ENCODE measurements at places on chromosomes 4 and X.
A peak's percentile ranks its signal among the peaks of the same experiment; 100 is the strongest.

DNA sequence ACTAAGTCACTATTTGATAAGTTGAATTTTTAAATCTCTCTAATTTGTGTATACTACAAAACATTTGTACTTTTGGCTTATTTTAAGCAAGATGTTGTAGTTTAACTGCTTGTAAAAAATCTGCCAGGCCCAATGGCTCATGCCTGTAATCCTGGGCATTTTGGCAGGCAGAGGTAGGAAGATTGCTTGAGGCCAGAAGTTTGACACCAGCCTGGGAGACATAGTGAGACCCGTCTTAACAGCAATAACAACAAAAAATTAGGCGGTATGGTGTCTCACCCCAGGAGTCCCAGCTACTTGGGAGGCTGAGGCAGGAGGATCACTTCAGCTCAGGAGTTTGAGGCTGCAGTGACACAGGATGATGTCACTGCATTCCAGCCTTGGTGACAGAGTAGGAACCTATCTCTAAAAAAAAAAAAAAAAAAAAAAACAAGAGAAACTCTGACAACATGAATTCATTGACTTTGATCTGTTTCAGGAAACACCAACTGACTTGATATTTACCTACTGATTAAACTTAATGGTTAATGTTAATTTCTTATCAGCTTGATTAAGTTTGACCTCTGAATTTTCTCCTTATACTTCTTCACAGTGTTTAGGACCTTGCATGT, 8.9 kb downstream of the FHIP1A start:
- DNase-seq = no peak

- DNase-seq = no peak
Measured at GRCh38 chr4:140099983-140100382, 54.0 kb downstream of the MAML3 start.

GRCh38 chr4:71186257-71186565, 152.6 kb upstream of the SLC4A4 start:
- DNase-seq = no peak

DNA sequence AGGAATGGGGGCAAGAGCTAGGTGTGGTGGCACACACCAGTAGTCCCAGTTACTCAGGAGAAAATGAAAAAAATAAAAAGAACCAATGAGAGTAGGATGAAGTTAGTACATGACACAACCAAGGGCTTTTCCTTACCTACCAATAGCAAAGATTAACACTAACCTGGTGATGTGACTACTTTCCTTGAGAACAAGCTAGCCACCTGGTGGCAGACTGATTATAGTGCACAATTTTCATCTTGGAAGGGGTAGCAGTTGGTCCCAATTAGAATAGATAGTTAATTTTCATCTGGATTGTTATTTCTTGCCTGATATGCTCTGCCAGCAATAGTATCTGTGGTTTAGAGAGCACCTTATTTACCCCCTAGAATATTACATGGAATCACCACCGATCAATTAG, 1216.8 kb upstream of the PABPC4L start:
- DNase-seq = no peak

DNA sequence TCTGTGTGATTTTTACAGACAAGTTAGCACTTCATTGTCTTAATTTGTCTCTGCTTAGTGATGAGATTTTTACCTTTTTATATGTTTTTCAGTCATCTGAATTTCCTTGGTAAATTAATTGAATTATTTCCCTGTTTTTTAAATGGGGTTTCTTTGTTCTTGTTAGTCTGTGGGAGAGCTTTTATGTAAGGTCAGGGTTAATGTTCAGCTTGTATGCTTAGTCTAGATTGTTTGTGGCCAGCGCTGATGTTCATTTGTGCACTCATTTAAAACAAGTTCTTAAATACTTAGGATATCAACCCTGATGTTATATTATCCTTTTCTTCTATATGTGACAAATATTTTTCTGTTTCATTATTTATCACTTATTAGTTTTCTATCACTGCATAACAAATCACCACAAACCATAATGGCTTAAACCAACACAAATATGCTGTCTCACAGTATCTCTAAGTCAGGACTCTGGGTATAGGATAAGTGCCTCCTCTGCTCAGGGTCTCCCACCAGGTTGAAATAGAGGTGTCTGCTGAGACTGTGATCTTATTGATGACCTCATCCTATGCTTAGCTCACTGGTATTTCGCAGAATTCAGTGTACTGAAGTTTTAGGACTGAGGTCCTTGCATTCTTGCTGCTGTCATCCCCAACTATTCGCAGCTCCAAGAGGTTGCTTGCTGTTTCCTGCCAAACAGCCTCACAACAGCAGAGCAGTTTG, 53.2 kb downstream of the ATP10D start:
- no peak for DNase-seq

DNA sequence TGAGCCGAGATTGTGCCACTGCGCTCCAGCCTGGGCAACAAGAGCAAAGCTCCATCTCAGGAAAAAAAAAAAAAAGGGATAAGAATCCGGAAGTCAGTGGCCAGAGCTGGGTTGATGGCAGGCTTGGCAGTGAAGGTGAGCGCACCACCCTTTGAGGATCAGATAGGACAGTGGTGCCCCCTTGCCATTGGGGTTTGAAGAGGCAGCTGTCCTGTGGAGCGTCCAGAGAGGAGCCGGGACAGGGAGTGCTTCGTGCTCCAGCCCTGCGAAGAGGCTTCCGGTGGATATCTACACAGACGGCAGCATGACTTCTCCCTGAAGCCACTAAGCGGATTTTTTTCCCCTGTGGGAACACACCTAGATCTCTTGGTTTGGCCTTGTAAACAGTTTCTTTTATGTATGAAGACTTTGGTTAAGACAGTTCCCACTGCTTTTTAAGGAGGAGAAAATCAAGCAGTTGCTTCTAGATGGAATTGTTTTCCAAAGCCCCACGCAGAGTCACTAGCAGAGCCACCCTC, 6.5 kb downstream of the TBC1D14 start:
- no peak for DNase-seq

DNA sequence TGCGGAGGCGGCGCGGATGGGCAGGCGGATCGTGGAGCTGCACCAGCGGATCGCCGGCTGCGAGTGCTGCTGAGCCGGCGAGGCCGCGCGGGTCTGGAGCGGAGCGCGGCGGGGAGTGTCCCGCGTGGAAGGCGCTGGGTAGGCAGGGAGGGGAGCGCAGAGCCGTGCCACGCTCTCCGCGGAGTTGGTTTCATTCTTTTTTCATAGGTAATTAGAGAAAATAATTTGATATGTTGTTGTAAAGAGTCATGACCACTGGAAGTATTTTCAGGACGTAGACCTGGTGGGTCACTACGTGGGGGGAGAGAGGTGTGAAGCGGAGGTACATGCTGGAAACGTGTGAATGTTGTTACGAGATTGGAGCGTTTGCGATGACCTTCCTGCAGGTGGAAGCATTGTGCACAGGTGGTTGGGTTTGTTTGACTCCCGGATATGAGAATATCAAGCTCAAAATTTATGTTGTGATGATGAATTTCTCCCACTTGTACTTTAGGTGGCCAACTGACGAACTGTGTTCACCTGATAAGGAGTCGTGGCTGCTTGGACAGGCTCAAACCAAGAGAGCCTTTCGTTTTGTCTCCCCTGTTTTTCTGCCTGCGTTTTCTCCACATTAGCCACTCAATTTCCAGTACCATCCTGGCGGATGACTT, 19.1 kb upstream of the S100P start:
- DNase-seq = peak; percentile 36

- no peak for DNase-seq
Measured at GRCh38 chr4:138673053-138673452, 342.5 kb upstream of the NOCT start.

DNA sequence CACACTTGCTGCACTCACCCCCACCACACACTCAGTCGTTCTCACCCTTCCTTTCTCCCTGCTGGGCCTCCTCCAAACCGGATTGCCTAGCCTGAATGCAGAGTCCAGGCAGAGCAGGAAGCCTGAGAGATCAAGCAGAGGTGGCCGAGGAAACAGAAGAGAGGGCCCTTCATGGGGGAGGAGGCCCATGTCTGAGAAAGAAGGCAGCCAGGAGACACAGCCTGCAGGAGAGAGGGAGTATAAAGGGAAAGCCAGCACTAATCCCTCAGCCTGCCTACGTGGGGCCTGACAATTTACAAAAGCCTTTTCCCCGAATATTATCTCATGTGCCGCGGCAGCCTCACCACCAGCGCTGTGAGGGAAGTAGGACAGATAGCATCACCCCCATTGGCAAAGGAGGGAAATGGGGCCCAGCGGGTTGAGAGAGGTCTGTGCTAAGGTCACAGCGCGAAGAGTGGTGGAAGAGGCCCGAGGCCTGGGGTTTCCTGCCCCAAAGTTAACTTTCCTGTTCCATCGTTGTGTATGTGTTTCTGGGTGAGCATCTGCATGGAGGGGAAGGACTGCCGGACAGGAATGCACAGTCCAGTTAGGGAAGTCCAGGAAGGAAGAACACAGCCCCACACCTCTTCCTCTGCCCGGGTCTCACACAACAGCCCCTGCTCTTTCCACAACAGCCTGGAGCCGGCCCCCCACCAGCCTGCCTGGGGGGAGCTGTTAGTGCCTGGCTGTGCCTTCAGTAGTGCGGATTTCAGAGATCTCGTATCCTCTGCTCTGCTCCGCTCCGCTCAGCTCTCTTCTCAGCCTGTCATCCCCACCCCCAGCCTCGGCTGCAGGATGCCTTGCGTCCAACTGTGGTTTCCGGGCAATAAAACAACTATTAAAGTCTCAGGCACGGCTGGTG, 50.9 kb upstream of the BCOR start:
- peak; percentile 74 for DNase-seq

GRCh38 chr4:157887316-157887715, 285.5 kb downstream of the GASK1B start:
- no peak for DNase-seq

GRCh38 chrX:30153881-30154260, 61.5 kb upstream of the MAGEB2 start:
- DNase-seq = peak; percentile 1

DNA sequence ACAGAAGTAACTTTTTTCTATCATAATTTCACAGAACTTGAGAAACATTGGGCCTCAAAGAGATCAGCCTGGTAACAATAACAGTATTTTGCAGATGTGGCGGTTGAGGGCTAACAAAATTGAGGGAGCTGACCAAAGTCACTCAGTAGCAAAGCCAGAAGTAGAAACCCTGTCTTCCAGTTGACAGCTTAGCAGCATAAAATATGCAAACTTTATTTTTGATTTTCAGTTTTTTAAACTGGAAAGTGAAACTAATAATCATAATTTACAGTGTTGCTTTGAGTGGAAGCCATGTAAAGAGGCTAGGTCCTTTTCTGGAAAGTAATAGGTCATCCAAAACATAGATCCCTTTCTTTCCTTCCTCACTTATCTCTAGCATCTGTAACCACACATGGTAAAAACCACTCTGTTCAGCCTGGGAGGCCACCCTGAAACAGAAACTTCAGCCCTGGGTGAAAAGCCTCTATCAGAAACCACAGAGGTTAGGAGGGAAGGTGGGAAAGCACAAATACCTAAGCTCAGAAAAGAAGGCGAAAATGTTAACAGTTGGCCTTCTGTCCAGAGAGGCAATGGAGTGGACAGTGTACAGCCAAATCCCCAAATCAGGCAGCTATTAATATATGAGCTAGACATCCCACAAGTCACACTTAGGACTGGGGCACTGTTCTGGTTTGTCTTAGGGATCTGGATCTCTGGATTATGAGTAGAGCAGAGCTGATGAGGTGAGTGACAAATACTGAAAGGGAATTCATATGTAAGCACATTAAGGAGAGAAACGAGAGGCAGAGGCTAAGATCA, 61.1 kb upstream of the ARSJ start:
- no peak for DNase-seq

DNA sequence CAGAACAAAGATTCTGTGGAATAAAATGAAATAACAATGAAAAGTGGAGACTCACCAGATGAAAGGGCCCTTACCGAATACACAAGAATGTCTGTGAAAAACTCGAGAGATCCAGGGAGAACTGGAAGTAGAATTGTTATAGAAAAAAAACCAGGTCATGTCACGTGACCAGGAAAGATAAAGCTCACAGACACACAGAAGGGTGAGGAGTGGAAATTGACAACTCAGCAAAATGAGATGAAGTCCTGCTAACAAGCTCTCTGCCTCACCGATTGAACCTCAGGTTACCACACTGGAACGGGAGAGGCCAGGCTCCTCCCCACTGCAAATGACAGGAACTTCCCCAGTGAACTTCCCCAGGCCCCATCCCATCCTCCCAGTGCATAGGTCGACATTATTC, 1618.0 kb upstream of the PCDH10 start:
- no peak for DNase-seq

DNA sequence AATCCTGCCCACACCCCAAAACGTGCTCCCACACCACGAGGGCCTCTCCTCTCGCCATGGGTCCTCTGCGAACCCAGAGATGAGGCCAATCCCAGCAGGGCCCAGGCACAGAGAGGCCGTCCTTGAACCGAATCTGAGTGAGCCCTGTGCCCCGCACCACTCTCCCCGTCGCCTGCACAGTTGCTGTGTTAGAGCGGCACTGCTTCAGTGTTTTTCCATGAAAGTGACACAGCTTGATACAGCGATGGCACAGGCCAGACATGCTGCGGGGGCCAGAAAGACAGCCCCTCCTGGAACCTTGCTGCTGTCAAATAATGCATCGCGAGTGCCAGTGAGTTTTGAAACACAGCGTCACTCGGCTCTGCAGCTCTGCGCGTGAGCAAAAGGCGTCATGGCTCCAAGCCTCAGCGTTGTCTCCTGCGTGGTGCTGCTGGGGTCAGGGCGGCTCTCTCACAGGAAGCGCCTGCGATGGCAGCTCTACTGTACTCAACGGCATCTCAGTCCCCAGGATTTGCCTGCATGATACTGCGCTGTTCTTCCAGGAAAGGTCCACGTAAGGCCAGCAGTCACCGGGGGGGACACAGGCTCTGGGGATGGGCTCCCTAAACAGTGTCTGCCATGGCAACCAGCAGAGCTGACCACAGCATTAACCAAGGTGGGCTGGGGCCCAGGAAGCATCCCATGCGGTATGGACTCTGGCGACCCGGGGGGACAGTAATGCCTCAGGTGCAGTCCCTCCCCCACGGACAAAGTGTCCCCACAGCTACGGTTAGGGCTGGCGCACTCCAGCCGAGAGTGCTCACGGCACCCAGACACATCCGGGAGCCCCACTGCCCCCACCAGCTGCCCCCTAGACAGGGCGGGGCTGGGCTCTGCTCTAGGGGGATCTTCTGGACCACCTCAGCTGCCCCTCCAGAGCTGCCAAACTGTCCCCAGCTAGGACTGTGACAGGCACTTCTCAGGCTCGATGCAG, 63.1 kb downstream of the ACOX3 start:
- DNase-seq = no peak

- DNase-seq = peak; percentile 77
Measured at GRCh38 chr4:26171941-26172340, 148.9 kb upstream of the RBPJ start.

GRCh38 chrX:41913476-41913875, 9.9 kb downstream of the CASK start:
- no peak for DNase-seq

DNA sequence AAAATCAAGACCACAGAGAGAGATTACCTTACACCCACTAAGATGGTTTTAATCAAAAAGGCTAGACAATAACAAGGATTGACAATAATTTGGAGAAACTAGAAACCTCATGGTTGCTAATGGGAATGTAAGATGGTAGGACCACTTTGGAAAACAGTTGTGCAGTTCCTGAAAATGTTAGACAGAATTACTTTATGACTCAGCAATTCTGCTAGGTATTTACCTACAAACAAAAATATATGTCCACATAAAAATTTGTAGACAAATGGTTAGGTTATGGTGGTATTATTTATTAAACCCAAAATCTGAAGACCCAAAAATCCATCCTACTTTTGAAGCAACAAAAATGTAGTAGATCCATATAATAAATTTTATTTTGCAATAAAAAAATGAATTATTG, 1027.0 kb upstream of the ADGRL3 start:
- DNase-seq = no peak
